Activated naive CD4-positive, alpha-beta T cell treated with anti-CD3 and anti-CD28 coated beads, Interleukin-2, amount 10 ng/mL, durations not matched to agents 5 hours and 36 hours (primary cell): ENCODE measurements at places on chromosomes 7 and 10. TPM values are rescaled to one million over a fixed set of nuclear protein-coding genes. Genes with fewer than 3 reads are reported as not detected.

SPDYE16 gene
- 0.53 TPM for total RNA-seq

TMEM248 gene
- 83.4 TPM for total RNA-seq

FLNC gene
- total RNA-seq, result not detected

SOSTDC1 gene
- total RNA-seq, result not detected

ACSM6 gene
- not detected for total RNA-seq

HOXA4 gene
- not detected for total RNA-seq

HGF gene
- total RNA-seq, result not detected

PSD gene
- total RNA-seq, result 2.0 TPM

CNPY1 gene
- total RNA-seq, result not detected

DNAH11 gene
- 3.0 TPM for total RNA-seq

DENND2A gene
- total RNA-seq, result not detected

ASIC3 gene
- total RNA-seq, result 5.3 TPM

GIMAP1 gene
- 32.7 TPM for total RNA-seq
